ENCODE measurements at places on chromosomes 2 and 18. TPM values are rescaled to one million over a fixed set of nuclear protein-coding genes. Genes with fewer than 3 reads are reported as not detected.

Gene ALLC
- not detected for total RNA-seq

Gene ABCG8
- not detected for total RNA-seq

Gene GREB1L
- total RNA-seq: 1.1 TPM

Gene CABYR
- total RNA-seq: 6.7 TPM

Gene SLC9A4
- under 0.01 TPM for total RNA-seq

All from hair follicle dermal papilla cell (primary cell).